Fibroblast of skin of right quadriceps (primary cell): ENCODE measurements at places on chromosomes 2 and 18.
A peak's percentile ranks its signal among the peaks of the same experiment; 100 is the strongest.

DNA sequence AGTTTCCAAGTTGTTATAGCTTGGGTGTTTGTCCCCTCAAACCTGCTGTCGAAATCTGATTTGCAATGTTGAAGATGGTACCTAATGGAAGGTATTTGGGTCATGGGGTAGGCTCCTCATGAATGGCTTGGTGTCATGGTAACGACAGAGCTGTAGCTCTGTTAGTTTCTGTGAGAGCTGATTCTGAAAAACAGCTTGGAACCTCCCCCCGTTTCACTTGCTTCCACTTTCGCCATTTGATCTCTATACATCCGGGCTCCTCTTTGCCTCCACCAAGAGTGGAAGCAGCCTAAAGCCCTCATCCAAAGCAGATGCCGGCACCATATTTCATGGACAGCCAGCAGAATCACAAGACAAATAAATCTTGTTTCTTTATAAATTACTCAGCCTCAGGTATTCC is 1035.1 kb upstream of the SLC39A10 start:
- no peak for DNase-seq

GRCh38 chr2:217691920-217692666 is 310.7 kb downstream of the TNS1 start:
- DNase-seq, result peak; percentile 60

DNA sequence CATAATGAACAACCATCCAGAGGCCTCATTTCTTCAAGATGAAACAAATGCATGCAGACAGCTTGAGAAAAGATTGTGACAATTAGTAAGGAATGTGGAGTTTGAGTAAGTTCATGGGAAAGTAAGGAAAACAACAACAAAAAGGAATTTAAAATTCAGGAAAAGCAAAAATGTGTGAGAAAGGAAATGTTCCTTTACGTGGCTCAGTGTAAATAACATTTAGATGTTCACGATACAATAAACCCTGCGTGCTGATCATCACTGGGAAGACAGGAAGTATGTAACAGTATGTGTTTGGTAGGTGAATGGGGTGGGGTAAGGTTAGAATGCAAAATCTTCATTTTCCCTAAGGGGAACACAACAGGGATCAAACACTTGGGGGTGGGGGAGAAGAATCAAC is 72.7 kb downstream of the TRIP12 start:
- DNase-seq, result no peak

DNA sequence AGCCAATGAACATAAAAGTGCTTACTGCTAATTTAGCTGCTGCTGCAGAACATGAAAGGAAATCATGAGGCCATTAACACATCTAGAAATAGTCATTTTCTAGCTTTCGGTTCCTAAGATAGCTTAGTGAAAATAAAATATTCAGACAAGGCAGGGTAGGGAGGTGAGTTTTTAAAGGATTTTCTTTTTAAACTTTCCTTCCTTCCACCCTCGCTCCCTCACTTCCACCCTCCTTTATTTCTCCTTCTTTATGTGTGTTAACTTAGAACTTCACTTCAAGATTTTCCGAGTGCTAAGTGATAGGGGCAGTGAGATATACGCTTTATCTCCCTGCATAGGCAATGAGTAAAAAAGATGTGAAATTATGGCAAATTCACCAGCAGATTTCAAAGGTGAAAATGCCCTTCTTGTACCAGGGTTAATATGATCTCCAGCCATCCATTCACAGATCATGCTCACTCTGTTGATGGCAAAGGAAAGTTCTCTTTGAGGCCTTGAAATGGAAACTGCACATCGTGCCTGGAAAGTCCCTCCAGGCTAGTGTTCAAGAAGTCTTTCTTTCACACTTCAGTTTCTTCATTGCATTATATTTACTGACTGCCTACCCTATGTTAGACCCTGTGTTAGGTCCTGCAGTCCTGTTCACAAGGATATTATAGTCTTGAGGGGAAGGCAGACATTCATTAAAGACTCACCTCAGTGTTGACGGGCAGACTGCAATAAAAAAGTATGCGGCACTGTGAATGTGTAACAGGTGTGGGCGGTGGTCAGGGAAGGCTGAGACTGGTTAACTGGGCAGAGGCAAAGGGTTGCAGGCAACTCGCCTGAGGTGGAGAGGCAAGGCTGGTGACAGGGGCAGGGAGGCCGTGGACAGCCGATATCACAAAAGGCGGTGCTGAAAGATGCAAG is 200.8 kb downstream of the PLCL1 start:
- no peak for DNase-seq

GRCh38 chr2:161355983-161356382 is 47.8 kb downstream of the PSMD14 start:
- DNase-seq, result no peak

- DNase-seq, result no peak
Observed at GRCh38 chr2:37550190-37550589, 121.3 kb downstream of the CDC42EP3 start.

DNA sequence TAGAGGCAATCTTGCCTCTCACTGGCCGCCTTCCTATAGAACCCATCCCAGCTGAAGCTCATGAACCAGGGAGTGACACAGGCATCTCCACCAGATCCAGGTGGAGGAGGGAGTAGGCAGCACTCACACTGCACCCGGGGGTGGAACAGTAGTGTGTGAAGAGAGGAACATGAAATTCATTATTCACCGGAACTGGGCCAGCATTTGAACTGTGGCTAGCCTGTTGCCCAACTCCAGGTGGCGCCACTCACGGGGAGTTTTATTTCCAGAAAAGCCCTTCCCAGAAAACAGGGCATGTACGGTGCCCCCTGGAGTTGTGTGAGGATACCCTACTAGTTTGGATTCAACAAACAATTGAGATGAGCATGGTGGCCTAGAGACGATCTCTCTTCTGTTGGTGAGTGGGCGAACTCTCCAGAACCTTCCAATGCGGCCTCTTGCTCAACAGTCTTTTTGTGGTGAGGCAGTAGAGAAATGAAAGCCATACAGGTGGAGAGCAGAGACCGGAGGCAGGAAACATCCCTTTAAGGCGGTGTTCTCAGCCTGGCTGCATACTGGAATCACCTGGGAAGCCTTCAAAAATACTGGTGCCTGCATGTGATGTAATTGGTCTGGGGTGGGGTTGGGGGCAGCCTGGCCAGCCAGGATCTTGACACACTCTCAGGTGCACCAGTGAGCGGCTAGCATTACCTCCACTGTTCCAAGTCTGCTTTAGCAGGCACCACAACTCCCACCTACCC is 73.5 kb upstream of the NEDD4L start:
- no peak for DNase-seq

DNA sequence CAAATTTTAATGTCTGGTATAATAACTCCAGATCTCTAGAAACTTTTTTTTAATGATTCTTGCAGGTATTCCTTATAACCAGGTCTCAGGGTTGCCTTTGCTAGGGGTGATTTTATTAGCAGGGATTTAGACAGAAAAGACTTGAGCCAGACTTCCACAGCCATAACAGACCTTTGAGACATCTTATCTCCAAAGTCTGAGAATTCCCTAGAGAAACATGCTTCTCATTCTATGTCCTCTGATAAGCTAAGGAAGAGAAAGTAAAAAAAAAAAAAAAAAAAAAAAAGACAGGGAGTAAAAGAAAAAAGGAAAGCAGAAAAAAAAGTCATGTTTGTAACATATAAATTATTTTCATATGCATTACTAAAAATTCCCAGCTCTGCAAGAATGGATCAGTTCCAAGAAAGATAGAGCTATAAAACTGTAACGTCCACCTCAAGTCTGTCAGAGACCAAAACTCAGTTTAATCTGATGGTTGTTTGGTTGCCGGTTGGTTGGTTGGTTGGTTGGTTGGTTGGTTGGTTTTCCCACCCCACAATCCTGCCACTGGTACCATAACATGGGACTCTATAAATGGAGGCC is 153.8 kb downstream of the COL6A3 start:
- peak; percentile 47 for DNase-seq

DNA sequence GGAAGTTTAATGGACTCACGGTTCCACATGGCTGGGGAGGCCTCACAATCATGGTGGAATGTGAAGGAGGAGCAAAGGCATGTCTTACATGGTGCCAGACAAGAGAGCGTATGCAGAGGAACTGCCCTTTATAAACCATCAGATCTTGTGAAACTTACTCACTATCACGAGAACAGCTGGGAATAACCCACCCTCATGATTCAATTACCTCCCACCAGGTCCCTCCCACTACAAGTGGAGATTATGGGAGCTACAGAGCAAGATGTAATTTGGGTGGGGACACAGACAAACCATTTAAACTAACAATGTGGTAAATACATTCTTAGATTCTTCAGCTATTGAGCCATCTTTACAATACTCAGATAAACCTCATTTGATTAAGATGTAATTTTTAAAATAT is 176.1 kb downstream of the SH3BP4 start:
- no peak for DNase-seq

- peak; percentile 19 for DNase-seq
Observed at GRCh38 chr18:49839012-49839411, 25.7 kb upstream of the ACAA2 start.

DNA sequence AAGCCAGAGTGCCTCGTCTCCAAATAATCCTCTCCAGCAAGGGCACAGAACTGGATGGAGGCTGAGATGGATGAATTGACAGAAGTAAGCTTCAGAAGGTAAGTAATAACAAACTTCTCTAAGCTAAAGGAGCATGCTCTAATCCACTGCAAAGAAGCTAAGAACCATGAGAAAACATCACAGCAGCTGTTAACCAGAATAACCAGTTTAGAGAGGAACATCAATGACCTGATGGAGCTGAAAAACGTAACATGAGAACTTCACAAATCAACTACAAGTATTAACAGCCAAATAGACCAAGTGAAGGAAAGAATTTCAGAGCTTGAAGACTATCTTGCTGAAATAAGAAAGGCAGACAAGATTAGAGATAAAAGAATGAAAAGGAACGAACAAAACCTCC is 32.3 kb downstream of the WDPCP start:
- no peak for DNase-seq

GRCh38 chr18:61992923-61993322 is 100.1 kb upstream of the RNF152 start:
- DNase-seq, result peak; percentile 76
